Activated effector memory CD4-positive, alpha-beta T cell treated with Interleukin-2 at 50 U/mL for 16 hours (primary cell): ENCODE measurements at places on chromosomes 6 and 20.

GRCh38 chr6:137272403-137272802 is 53.2 kb upstream of the IFNGR1 start:
- DNase-seq: no peak

- no peak for DNase-seq
Measured at GRCh38 chr6:120945905-120946594, 388.2 kb downstream of the TBC1D32 start.

- DNase-seq: no peak
Measured at GRCh38 chr6:70424291-70424690, 11.0 kb downstream of the FAM135A start.

DNA sequence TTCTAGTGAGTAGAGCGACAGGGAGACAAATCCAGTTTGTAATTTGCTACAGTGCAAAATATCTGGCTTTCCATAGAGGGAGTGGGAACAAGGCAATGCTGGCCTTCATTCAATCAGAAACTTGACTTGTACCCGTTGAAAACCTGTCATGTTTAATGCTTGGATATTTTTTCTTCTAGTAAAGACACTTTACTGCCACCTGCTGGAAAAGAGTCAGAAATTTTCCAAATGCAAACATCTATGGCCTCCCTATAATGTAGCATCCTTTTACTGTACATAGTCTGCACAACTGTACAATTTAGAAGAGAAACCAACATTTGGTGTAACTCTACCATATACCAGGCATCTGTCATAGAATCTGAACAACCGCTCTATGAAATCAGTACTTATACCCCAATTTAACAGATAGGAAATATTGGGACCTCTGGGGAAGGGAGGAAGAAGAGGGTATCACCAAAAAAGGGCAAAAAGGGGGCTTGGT is 16.7 kb upstream of the TBC1D20 start:
- no peak for DNase-seq

DNA sequence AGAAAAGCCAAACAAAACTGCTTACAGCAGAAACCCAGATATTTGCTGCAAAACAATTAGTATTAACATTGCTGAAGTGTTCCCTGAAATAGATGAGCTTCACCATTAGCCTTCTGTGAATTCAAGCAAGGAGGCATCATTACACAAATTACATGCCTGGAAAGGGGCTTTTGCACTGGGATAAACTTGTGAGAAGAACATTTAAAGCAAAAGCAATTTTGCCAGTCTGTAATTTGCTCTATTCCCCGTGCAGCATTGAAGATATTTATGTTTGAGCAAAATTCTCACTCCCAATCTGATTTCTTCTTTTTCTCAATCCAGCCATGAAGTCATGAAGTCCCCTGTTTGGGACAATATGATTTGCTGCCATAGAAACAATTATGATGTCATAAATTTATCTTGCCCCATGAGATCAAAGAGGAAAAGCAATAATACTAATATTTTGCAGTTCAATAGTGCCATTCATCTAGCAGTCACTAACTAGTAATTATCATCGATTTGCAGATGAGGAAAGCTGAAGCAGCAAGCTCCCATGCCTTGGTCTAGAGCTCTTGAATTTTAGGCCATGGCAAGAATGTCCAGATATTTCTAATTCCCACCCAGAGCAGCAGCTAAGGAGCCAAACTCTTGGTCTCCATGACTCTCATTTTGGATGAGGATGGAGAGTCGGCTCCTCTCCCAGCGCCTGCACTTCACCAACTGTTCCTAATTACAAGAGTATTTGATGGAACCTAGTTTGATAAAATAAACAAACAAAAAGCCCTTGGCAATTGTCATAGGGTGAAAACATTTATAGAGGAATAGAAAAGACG is 49.5 kb upstream of the CCN6 start:
- DNase-seq: no peak

GRCh38 chr6:106025655-106026054 is 60.5 kb upstream of the PRDM1 start:
- no peak for DNase-seq

DNA sequence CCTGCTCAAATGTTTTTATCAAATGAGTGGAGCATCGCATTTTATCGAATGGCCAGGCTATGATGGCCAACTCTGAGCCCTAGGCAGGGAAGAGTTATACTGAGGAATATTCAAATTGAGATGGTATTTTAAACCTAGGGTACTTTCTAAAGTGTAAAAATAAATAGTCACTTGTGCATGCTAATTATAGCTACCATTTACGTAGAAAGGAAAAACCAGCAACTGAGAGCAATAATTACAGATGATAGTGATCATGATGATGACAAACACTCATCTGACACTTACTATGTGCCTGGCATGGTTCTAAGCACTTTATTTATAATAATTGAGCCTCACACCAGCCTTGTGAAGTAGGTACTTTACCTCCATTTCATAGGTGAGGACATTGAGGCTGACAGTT is 455.7 kb downstream of the CD83 start:
- DNase-seq: no peak
